D721Med (cell line): ENCODE measurements at places on chromosomes 13 and 19.

DNA sequence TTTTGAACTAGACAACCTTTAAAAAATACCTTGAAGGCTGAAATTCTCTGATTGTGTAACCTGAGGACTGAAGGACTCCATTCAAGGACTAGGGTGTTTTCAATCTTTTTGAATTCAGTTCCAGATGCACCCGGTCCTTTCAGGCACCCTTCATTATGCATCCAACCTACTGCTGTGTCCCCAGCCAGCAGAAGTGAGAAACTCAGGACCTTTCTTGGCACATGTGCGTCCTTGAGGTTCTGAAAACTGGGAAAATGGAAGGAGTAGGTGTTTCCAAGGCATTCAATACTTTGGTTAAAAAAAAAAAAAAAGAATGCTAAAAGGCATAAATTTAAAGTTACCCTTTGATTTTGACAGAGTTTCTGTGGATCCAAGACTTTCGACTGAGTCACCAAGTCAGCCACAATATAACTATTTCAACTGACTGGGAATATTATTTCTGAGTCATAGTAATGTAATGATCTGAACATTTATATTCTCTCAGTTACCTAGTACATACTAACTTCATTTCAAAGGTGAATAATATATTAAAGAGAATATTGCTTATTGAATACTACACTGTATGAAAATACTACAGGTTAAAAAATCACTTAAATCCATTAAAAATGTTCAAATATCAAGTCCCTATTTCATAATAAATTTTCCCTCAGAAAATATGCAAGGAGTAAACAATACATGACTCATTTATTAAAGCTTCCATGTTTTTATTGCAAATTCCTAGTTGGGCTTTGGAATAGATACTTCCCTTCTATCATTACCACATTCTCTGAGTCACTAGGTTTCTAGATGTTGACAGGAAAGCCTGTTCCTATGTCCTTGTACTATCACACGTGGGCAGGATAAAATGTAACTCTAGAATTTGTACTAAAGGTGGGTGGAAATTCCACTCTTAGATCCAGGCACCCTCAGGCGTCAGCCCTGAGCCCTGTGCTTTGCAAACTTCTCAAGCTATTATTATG lies 2.4 kb upstream of the ITGBL1 start:
- no peak for DNase-seq

- no peak for DNase-seq
Measured at GRCh38 chr13:48876289-48876688, 99.4 kb upstream of the FNDC3A start.

- DNase-seq, result no peak
Measured at GRCh38 chr19:55152017-55152416, 3.0 kb upstream of the TNNT1 start.

GRCh38 chr13:97131447-97131846 lies 90.7 kb upstream of the MBNL2 start:
- no peak for DNase-seq

GRCh38 chr13:23160638-23161480 lies 19.9 kb upstream of the SGCG start:
- DNase-seq, result no peak

GRCh38 chr13:22487932-22488331 lies 692.8 kb upstream of the SGCG start:
- no peak for DNase-seq

GRCh38 chr19:51450730-51451307 lies 7.4 kb downstream of the SIGLEC8 start:
- DNase-seq, result no peak
